ENCODE measurements at places on chromosomes 12 and 14. TPM values are rescaled to one million over a fixed set of nuclear protein-coding genes. Genes with fewer than 3 reads are reported as not detected.

DNA sequence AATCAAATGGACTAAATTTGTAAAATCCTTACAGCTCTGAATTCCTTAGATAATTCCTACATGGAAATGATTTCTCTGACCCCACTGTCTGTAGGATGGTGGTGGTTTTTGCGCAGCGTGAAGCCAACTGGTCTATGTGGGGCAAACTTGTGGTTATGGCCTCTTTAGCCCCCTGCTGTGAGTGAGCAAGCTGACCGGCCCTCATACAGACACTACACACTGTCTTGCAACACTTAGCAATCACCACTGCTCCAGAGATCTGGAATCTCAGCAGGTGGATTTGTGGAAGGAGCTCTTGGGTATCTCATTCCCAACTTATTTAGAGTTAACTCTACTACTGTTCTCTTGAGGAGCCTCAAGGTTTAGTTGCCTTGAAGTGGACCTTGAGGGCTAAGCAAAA is 70.2 kb downstream of the SCN8A start:
- no peak for DNase-seq

DNA sequence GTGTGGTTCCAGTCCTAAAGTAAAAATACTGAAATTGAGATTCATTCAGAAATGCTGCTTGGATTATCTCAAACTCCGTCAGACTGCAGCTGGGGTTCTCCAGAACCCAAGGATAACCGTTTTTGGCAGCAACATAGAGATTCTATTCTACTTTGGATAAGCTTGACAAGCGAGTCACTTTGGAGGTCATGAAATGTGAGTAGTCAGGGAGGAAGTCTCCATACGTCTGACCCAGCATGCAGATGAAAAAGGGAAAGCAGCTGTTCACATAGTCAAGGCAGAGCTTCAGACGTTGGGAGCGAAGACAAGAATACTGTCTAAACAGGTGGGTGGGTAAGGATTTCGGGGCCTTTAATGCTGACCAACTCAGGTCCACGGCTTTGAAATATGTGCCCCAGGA is 14.9 kb upstream of the HSP90B1 start:
- no peak for DNase-seq

- no peak for DNase-seq
These were observed 1390.7 kb downstream of the FSCB start for GRCh38 chr14:43116341-43116740.

NEUROD4 gene
- not detected for polyA plus RNA-seq

DNA sequence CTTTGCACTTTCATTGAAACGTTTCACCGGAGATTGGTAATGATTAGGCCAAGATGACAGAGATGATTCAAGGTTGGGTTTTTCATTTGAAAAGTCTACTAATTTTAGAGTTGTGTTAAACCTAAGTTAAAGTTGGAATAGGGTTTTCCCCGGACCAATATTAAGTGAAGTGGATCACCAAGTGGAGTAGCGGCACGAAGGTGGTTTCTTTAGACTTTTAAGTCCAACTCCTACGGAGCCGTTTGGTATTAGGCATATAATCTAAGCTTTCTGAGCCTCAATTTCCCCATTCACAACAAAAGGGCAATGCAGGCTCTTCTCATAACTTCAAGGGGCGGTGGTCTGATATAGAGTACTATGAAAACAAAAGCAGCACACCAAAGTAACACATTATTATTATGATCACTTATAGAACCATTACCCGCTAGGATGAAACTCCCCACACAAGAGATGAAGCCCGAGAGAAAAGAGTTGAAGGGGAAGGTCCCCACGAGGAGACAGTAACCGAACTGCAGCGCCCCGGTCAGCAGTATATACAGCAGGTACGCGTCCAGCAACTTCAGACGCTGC is 413 bp downstream of the DAD1 start:
- DNase-seq = peak; percentile 48

TCL1B gene
- polyA plus RNA-seq = 0.41 TPM

DNA sequence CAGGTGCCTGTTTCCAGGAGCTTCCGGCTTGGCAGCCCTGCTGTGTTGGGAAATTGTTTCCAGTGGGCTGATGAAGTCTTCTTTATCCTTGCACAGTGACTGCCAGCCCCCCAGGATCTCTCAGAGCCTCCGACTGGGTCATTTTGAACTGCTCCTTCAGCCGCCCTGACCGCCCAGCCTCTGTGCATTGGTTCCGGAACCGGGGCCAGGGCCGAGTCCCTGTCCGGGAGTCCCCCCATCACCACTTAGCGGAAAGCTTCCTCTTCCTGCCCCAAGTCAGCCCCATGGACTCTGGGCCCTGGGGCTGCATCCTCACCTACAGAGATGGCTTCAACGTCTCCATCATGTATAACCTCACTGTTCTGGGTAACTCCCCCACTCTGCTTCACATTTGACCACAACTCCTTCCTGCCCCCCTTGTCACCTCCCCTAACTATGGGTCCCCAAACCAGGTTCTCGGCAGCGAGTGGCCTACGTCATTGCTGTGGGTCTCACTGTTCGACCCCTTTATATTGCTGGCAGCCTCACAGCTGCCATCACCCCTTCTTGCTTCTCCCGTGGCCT is 2.3 kb downstream of the LAG3 start:
- no peak for DNase-seq

PCED1B gene
- polyA plus RNA-seq = 4.0 TPM

DNA sequence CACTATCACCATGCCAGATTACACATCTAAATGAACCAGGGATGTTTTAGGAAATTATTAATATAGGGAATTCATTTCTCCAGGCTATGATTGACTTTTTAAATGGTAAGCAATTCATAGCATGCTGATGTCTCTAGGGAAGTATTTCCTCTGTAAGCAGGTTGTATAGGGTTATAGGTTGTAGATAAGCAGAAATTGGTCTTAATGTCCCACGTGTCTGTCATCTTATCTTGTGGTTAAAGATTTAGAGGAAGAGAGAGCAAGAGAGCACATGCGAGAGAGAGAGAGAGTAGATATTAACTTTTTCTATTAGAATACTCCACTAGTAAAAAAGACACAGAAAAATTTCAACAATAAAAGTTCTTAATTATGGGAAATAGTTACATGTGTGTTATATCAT is 32.6 kb downstream of the TRHDE start:
- no peak for DNase-seq

DNA sequence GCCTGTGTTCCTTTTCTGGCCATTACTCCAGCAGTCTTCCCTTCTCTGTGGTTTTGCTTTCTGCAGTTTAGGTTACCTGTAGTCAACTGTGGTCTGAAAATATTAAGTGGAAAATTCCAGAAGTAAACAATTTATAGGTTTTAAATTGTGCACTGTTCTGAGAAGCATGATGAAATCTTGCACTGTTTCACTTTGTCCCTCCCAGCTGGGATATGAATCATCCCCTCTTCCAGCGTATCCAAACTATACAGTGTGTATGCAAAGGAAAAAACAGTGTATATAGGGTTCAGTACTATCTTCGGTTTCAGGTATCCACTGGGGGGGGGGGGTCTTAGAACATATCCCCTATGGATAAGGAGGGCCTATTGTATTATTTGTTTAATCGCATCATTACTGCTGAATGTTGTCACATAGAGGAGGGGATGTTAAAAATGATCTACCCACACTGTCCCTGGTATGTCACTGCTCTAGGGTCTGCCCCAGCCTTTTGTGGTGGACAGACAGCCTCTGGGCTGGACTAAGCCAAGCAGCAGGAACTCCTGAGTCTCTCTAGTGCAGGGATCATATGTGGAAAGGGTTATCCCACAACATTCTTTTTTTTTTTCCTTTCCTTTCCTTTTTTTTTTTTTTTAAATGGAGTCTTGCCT is 109.1 kb upstream of the MAX start:
- no peak for DNase-seq

DNA sequence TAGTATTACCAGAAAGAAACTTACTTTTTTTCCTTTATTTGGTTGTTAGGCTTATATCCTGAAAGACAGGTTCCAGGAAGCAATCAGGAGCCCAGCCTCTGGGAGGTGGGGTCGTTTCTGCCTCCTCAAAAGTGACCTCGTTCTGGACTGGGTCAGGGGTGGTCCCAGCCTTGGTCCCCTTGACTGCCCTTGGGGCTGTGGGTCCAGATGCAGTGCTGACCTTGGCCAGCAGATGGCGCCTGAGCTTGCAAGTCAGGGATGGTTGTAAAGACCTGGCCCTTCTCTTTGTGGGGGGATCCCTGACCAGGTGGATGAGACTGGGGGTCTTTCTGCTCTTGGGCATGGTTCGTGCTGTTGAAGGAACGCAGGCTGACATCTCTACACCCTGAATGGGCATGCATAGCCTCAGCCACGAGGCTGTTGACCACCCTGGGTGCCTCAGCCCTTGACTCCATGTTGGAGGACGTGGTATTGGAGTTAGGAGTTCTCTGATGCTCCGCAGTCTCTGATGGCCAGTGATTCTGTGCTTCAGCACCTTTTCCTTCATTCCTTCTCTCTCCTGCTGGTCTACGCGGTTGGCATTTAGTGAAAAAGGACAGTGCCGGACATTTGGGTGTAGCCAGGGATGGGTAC is 62.4 kb downstream of the ADCK1 start:
- DNase-seq = no peak

NAV3 gene
- polyA plus RNA-seq = 10.5 TPM

CATSPERB gene
- polyA plus RNA-seq = 0.73 TPM

GRCh38 chr14:85934123-85934885 is 404.4 kb downstream of the FLRT2 start:
- DNase-seq = peak; percentile 8

- DNase-seq = no peak
These were observed 208.4 kb downstream of the PPM1H start for GRCh38 chr12:62726471-62726980.

DNA sequence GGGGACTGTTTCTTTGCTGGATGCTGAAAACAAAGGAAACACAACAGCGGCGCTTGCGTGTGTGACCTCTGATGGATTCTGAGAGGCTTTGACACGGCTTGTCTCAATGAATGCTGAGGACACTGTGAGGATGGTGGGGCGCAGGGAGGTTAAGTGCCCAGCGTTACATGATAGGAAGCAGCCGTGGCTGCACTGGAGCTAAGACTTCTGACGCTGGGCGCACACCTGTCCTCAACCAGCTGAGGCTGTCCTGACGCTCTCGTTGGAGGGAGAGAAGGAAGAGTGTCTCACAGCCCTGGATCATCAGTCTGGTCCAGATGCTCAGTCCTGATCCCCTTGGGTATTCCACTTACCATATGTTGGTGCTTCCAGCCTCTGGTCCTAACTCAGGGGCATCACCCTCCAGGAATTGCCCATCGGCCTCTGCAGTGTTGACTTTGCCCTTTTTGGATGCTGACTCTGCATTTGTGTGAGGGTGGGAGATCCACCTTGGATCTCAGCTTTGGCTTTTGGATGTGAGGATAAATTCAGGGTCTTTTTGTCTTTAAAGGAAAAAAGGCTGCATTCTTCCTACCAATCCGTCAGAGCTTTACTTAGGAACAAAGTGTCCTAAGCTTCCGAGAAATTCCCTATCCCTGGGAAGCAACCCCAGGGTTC is 125.2 kb downstream of the ZNF664 start:
- no peak for DNase-seq

AQP2 gene
- 216 TPM for polyA plus RNA-seq

DNA sequence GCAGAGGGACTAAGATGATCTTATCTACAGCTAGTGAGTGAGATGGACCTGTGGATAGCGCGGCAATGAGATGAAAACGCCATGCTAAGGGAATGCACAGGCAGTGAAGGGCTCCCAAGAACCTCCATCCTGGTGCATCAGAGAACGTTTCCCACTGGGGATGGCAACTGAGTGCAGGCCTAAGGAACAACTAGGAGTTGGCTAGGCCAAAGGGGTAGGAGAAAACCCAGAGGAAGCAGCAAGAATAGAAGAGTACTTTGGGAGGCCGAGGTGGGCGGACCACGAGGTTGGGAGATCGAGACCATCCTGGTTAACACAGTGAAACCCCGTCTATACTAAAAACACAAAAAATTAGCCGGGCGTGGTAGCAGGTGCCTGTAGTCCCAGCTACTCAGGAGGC is 24.6 kb upstream of the BATF start:
- no peak for DNase-seq

Data from left renal cortex interstitium (tissue), 4 donors.